ENCODE measurements at places on chromosomes 2 and 18.

GRCh38 chr18:12839526-12840196 is 44.4 kb downstream of the PTPN2 start:
- DNase-seq = no peak

GRCh38 chr2:216246766-216247165 is 125.5 kb downstream of the MARCHF4 start:
- no peak for DNase-seq

DNA sequence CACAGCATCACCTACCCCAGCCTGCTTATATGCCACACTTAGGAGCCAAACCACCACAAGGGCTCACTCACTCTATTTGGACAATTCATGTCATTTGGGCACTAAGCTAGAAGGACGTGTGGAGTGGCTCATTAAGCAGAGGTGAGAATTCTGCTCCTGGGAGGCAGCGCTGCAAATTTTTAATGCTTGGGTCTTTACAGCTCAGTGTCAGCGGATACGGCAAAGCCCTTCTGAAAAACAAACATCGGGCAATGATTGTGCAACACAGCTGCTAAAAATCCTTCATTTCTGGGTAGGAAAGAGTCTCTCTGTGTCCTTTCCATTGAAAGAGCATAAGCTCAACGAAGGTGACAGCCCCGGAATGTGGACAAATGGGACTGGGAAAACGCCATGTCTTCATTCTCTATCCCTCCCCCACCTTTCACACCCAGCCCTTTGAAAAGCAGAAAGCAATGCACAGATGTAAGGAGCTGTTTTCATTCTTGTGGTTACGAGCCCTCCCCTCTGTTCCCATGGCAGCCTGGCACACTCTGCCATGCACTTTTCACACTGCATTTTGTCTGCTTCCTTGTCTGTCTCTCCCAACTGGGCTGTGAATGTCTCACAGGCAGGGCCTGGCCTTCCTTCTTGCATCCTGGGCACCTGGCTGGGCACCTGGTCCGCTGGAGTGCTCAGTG is 16.0 kb downstream of the TMEM177 start:
- no peak for DNase-seq

- DNase-seq = no peak
Measured at GRCh38 chr2:237798236-237799059, at the start of gene RBM44. TSS of gene RBM44 (plus strand) at chr2:237798779. CDS start at chr2:237813610, 14,831 bp downstream.

- no peak for DNase-seq
Measured at GRCh38 chr2:71173096-71173495, 42.7 kb downstream of the MPHOSPH10 start.

DNA sequence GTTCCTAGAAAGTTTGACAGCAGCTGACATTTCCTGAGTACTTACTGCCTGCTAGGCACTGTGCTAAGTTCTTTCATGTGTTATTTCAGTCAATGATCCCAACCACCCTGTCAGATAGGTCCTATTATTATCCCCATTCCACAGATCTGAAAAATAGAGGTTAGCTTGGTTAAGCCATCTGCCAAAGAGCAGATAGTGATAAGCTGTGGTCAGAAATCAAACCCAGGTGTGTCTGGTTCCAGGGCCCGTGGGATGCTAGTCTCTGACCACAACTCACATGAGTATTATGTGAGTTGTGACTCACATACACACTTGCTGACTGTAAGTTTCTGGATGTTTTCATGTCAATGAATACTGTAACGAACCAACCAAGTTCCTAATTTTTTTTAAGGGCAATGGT is 132.0 kb upstream of the APCDD1 start:
- DNase-seq = no peak

DNA sequence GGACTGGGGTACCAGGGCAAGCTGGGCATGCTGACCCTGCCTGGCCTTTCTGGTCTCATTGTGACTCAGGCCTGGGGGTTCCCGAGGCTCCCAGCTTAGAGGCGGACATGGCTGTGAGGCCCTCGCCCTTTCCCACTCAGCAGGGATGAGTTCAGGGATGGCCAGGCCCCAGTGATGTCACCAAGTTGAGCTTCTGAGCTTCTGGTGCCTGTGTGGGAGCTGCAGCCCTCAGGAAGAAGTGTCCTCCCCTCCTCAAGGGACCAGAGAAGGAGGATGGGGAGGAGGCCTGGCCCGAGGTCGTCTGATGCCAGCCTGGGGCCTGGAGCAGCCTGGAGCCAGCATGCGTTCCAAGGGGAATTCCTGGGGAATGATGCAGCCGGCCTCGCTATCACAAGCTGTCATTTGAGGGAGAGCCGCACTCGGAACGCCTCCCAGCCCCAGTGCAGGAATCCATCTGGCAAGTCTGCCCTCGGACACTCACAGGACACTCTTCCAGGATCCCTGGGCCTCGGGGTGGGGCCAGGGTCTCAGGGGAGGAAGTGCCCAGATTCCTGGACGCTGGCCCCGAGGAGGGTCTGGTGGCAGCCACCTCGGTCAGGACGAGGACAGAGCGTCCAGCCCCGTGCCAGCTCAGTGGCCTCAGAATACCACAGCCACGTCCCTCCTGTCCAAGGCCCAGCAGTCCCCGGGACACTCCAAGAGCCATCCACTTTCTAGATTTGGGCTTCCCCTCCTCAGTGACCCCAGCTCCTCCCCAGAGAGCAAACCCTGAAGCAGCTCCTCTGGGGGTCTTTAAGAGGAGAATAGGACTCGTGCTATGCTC is 61.2 kb upstream of the GPC1 start:
- no peak for DNase-seq

DNA sequence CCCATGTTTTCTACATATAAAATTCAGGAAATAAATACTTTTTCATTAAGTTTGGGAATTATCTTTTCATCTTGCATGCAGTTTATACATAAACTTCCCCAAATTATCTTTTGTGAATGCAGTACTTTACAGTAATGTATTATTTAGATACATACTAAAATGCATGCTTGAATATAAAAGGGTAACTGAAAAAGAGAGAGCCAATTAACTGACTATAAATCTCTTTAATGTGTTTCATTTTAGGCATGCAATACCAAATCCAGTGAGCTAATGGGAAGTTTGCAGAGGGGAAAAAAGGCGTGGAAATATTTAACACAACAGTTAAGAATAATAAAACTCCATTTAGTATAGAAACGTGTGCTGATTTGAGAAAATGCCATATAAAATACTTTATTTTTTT is 39.2 kb downstream of the COL4A4 start:
- DNase-seq = no peak

DNA sequence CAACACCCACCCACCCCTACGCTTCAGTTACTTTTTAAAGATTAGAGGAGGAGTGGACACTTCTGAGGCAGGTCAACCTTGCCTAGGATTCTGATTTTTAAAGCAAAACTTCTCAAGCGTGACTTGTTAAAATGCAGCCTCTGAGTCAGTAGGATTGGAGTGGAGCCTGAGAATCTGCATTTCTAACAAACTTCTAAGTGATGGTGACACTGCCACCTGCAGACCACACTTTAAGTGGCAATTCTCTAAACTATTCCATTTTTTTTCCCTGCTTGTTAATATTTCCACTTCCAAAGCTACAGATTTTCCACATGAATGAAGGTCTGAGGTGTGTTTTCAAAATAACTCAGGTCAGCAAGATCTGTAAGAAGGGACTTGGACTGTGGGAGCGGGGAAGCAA is 171.1 kb upstream of the CCDC150 start:
- DNase-seq = no peak

DNA sequence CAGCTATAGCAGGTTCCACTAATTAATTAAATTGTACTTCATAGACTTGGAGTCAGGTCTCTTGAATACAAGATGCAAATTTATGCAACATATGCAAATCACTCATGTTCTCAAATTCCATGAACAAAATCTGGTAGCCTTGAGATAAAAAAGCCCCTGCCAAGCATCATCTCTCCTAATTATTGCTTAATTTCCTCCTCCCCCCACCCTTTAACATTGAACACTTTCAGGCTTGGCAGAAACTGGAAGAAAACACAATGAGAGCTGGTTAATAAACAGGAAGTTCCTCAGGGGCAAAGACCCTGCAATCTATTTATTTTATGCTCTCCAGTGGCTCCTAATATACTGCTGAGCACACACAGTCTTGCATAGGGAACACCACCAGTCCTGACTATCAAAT is 35.6 kb upstream of the ACVR1 start:
- DNase-seq = no peak

DNA sequence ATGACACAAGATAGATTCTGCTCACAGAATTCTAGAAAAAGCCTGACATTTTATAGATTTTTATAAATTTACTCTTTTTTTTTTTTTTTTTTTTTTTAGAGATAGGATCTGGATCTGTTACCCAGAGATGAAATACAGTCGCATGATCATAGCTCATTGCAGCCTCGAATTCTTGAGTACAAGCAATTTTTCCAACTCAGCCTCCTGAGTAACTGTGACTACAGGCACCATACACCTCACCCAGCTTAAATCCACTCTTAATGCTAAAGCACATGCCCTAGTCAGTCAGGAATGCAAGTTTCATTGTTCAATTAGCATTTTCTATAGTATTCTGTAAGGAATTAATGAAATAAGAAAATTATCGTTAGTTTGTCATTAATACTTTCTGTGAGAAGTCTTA is 32.1 kb upstream of the WDR75 start:
- no peak for DNase-seq

GRCh38 chr2:204850581-204850980 is 305.3 kb downstream of the PARD3B start:
- DNase-seq = no peak

DNA sequence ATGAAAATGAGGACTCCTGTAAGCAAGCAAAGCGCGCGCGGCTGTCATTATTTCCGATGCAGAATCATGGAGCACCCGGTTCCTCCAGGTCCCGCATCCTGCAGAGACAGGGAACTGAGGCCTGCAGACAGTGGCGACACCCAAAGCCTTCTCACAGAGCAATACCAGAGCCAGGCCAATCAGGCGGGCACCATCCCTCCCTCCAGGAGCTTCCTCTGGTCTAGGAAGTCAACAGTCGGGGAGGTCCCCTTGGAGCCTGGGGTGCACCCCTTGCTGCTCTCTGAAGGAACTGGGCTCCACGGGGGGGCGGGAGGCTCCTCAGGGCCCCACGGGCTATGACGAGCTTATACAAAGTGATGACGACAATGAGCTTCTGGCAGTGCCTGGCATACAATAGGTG is 60.3 kb upstream of the HPCAL1 start:
- DNase-seq = no peak

- no peak for DNase-seq
Measured at GRCh38 chr2:230796280-230796862, 68.4 kb upstream of the ITM2C start.

DNA sequence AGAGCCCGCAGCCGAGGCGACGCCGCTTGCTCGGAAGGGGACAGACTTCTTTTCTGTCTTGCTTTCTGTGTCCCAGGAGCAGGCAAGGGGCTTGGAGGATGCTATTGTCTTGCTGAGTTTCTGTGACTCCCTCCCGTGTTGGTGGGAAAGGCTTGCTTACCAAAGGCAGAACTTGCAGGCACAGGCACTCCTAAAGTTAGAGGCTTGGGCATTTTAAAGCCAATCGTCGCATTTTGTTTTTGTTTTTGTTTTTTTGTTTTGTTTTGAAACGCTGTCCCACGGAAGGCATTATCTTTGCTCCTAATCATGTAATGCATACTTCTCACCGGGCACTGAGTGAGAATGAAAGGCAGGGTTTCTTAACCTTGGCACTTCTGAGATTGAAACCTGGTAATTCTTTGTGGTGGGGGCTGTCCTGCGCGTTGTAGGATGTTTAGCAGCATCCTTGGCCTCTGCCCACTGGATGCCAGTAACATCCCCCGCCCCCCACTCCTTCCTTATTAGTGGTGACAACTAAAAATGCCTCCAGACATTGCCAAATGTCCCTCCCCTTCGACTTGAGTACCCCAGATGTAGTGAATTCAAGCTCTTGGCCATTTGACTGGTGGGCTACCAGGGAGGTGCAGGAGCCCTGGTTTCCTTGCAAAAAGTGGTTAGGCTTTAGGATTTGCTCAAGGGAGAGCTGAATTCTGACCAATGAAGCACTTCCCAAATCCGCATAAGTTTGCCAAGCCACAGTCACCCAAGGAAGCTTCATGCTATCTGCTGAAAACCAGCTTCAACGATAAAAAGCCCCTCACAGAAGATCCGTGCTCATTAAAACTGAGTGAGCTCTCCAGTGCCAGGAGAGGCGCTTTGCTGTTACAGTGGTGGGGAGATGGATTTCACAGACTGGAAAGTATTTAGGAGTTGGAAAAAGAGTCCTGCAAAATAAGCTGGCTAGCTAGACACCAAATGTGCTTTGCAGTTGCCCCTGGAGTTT is 1.2 kb downstream of the ANTXR1 start:
- no peak for DNase-seq

All from COR-L47 (cell line).